Esophagus squamous epithelium (tissue), 5 donors: ENCODE measurements at places on chromosomes 5 and 9.

GRCh38 chr5:174777583-174777982 is 53.2 kb downstream of the MSX2 start:
- DNase-seq: no peak

GRCh38 chr5:124235576-124235975 is 510.9 kb downstream of the ZNF608 start:
- no peak for DNase-seq

GRCh38 chr9:111038331-111039230 is at the start of gene LPAR1:
Gene LPAR1, minus strand, starts transcription at chr9:111038470. Its CDS starts 66,353 bp downstream, at chr9:110972117.
- DNase-seq: no peak

GRCh38 chr5:181070523-181070922 is 30.5 kb downstream of the BTNL9 start:
- DNase-seq: no peak

GRCh38 chr5:126542441-126542840 is 52.6 kb downstream of the ALDH7A1 start:
- no peak for DNase-seq

GRCh38 chr5:138610415-138610917 is 35.3 kb upstream of the HSPA9 start:
- no peak for DNase-seq

GRCh38 chr5:80309871-80310665 is 9.7 kb upstream of the SPZ1 start:
- no peak for DNase-seq

DNA sequence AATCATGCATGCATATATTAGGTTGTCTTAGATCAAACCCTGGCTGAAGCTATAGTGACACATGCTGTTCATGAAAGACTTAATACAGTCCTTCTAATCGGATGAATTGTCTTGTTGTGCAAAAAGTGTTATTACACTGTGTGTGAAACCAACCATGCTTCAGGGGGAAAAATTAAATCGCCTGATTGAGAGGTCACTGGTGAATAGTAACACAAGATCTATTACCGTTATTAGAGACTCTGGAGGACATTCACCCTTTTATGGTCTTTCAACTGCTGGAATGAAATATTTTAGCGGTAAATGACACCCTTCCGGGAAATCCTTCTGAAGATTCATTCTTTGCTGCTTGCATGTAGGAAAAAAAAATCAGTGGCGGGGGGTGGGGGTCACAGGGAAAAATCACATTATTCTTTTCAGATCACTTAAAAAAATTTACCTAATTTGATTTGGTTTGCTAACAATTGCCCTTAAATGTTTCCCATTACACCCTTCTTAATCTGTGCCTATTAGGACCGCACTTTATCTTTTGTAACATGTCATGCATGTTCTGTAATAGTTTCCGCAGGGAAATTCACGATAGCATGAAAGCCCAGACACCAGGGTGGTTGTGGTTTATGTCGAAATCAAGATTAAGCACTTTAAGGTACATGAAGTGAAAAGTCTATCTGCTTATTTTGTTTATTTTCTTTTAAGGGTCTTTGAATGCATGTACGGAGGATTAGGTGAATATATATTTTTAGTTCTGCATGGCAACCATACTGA is 120.6 kb downstream of the FOCAD start:
- DNase-seq: no peak

DNA sequence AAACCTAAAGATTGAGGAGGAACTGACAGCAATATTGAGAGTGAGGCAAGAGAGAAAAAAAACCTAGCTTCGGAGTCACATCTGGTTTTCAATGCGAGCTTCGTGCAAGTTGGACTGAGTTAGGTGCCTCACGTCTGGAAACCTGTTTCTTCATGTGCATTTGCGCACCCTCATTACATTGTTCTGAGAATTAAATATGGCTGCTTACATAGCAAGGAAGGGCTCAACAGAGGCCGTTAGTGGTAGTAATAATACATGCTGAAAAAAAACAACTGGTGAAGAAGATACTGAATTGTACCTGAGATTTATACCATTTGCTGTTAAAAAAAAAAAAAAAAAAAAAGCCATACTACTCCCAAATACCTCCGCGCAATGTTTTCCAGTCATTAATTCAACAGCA is 18.6 kb downstream of the DNAJA1 start:
- DNase-seq: no peak

GRCh38 chr5:171644536-171644935 is 141.1 kb upstream of the SMIM23 start:
- no peak for DNase-seq

DNA sequence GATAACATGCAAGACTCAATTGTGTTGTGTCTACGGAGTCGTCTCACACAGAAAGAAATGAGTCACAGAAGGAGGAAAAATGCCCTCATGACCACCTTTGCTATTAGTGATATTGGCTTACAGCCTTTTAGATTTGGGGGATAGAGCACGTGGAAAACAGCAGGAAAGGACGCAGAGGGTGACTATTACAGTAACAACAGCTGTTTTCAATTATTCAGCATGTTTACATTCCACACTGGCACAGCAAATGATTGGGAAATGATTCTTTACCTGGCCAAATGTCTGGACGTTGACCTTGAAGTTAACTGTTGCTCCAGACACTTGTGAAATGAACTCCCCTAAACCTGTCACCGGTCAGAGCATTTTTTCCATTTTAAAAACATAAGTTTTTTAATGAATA is 46.8 kb downstream of the APTX start:
- no peak for DNase-seq

GRCh38 chr9:31166516-31166915 is 1217.9 kb upstream of the ACO1 start:
- DNase-seq: no peak

GRCh38 chr5:116892993-116893392 is 318.4 kb upstream of the SEMA6A start:
- no peak for DNase-seq

- no peak for DNase-seq
Observed at GRCh38 chr5:91042936-91043255, 340.2 kb downstream of the ARRDC3 start.

DNA sequence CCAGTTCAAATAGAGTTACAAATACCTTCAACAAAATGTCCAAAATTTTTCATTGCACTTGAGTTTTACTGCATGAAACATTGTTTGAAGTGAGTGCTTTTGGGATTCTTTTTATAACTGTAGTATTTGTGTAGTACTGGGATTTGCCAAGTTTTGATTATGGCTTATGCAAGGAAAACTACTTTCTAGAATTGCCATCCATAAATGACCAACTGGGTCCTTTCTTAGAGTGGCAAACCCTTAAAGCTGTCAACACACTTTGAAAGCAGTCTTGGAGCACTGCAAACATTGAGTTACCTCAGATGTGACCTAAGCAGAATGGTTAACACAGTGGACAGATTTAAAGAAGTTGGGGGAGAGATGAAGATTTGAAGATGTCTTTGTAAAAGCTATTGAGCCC is 379.6 kb upstream of the ZNF608 start:
- DNase-seq: no peak

GRCh38 chr5:39598661-39599248 is 174.0 kb upstream of the DAB2 start:
- no peak for DNase-seq

DNA sequence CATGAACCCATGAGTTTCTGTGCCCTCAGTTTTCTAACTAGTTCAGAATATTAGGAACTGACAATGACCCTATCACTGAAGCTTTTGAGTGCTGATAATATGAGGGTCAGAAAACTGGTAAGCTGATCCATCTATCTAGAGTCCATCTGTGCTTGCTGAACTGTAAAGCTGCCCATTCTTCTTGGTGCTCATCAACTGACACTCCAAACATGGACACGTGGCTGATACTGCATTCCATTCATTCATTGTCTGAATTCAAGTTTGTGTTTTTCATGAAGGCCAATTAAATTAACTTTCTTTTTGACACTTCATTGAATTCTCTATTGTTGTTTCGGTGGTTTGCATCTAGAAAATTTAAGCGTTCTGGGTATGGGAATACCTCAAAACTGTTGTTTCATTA is 17.6 kb downstream of the NREP start:
- DNase-seq: no peak

DNA sequence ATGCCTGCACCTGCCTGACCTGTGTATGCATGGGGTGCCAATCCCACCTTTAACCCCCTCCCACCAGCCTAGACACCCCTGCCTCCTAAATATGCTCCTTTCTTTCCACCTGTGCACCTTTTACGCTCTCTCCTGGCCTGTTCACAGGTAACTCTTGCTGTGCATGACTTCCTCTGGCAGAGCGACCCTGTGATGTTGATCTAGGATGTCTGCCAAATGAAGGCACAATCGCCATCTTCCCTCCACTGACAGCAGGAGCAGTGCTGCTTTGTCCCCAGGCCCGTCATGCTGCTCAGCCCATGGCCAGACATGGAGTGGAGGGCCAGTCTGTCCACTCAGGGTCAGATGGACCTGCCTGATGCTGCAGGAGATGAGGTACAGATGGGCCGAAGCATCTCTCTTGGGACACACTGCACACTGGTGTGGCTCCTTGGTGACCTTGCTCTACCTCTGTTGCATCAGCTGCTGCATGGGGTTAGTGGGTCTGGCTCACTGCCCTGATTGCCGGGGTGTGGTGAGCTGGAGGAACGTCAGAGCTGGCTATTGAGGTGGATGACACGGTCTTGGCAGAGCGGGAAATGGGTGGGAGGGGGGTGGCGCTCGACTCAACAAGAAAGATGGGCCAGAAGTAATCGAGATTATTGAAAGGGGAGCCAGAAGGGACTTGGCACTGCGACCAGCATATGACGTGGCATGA is 101.7 kb upstream of the PITX1 start:
- no peak for DNase-seq

DNA sequence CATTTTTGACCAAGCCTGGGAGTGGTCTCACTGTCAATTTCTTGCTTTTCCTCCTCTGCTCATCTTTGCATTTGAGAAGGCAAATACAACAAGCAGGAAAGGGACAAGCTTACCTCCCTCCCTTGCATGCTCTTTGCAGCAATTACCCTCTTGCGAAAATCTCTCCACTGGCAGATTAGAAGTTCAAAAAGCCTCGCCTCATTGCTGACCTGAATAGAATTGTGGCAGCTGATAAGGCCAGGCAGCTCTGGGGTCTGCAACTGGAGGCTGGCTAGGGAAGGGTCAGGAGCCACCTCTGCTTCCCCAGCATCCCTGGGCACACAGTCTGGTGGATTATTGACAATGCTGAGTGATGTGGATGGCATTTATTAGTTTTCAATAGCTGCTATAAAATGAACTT is 362.3 kb upstream of the KIF2A start:
- no peak for DNase-seq

GRCh38 chr5:28468166-28468565 is 1429.8 kb upstream of the CDH9 start:
- DNase-seq: no peak

DNA sequence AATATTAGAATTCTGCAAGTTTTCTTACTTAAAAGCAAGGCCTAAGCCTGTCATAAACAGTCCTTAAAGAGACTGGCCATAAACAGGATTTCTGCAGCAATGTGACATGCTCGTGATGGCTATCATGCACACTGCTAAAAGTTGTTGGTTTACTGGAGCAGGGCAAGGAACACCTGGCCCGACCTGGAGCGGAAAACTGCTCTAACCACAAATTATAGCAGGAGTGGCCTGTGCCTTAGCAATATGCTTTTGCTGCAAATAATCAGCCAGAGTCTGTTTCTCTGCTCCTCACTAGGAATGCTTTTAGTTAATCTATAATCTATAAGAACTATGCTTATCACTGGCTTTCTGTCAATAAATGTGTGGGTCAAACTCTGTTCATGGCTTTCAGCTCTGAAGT is 322.9 kb upstream of the RPS23 start:
- DNase-seq: no peak

- no peak for DNase-seq
Observed at GRCh38 chr5:105817914-105818313, 1852.8 kb downstream of the EFNA5 start.

DNA sequence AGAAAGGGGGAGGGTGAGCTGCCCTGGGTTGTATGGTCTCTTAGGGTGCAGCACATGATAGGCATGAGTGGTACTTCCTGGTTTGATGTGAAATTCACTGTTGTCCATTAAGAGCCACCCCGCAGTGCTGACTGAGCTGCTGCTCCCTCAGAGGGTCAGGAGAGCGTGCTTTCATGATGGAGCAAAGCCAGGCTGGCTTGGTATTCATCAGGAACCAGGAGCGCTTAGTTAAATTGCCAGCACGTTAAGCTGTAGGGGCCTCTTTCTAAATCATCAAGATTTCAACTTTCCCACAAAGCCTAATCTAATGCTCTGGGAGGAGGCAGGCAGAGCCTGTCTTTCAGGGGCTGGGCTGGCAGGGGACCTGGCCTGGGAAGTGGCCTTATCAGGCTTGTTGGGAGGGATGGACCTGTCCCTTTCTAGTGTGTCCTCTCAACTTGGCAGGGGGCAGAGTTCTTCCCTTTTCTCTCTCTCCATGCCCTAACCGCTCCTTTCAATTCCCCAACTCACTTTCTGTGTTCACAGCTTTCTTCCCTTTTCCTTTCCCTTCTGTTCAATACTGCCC is 7.9 kb downstream of the CYSTM1 start:
- DNase-seq: no peak

- no peak for DNase-seq
Observed at GRCh38 chr9:87599901-87600610, 102.4 kb downstream of the DAPK1 start.

- DNase-seq: no peak
Observed at GRCh38 chr9:34457266-34458012, 931 bp downstream of the FAM219A start.

DNA sequence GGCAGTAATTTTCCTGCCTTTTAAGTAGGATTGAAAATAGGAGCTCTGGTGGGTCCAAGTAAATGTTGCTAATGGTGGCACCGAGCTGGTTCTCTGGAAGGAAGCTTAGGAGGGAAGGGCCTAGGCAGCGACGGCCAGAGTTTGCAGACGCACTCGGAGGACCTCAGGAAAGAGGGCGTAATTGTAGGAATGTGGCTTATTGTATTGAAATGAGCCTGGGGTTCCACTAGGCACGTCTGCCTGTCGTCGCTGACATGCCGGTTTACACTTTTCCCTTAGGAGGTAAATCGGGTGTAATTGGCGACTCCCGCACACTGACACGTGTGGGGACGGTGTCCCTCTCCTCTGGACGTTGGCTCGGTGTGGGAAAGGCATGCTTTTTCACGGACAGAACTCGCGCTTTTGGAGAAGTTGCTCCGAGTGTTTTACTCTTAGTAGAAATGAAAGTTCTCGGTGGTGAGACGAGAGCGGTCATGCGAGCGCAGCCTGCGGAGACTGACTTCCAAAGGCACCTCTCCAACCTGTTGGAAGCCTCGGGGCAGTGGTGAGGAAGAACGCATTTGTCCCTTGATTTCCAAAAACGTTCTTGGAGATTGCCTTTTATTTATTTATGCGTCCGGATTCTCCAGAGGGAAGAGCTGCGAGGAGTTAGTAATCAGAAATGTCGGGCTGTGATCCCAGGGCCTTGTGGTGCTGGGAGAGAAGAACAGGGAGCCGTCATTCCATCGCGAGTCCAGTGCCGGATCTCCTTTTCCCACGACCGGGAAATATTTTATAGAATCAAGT is 1.3 kb downstream of the NR4A3 start:
- no peak for DNase-seq

GRCh38 chr9:38713426-38713825 is 6.5 kb downstream of the FAM240B start:
- no peak for DNase-seq

GRCh38 chr9:71663216-71663615 is 105.1 kb downstream of the CEMIP2 start:
- DNase-seq: no peak

GRCh38 chr9:74284581-74285450 is 212.3 kb upstream of the RORB start:
- no peak for DNase-seq
